ENCODE measurements at places on chromosomes 1 and 21. TPM values are rescaled to one million over a fixed set of nuclear protein-coding genes. Genes with fewer than 3 reads are reported as not detected.
A peak's percentile ranks its signal among the peaks of the same experiment; 100 is the strongest.

DNA sequence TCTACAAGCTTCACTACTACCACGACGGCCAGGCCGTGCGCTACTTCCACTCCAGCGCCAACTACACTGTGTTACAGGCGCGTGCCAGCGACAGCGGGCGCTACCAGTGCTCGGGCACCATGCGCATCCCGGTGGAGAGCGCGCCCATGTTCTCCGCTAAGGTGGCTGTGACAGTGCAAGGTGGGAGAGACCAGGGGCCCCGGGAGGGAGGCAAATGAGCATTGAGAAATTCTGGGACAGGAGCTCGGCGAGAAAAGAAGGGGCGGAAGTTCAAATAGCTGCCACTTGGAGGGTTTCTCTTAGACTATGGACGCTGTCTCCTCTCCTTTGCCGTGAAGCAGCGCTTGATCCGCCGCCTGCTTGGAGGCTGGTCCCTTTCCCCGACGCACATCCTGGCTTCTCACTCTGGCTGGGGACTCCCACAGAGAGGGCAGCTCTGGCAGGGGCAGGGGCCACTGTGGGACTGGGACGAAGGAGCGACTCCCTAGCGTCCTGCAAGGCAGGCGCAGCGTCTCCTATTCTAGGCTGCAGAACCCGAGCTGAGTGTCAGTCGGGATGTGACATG is 4.6 kb downstream of the FCRLB start:
- DNase-seq = peak; percentile 45
- H3K27me3 ChIP-seq = peaks cover 23% of the 10 kb centered on the region
- H3K36me3 ChIP-seq = no peaks in the 10 kb centered on the region
- H3K27ac ChIP-seq = no peak overlapping the region

YIPF1 gene
- 16.0 TPM for total RNA-seq

DNA sequence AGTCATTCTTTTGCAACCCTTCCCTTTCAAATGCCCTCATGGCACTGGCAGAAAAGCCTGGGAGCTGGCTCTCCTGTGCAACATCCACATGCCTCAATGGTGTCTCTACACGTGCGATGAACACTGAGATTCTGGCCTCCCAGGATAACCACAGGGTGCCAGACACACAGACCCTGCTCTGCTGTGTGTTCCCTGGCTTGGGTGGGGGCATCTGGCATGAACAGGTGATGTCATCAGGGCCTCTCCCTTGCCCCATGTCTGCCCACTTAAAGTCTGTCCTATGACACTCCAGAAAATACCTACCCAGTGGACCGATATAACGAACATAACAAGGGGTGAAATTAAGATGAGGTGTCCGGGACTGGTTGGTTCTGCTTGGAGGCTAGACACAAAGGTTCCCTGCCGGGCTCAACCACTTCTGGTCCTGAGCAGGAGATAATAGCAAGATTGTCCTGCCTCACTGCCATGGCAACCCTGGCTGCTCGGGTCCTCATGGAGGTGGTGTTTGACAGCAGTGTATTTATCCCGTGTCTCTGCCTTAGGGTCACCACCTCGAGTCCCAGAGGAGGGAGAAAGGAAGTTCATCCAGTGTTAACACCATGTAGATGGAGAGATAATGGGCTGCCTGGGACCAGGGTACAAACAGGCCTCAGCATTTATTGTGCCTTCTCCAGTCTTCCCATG is 19.3 kb downstream of the INSRR start:
- H3K4me1 ChIP-seq = peaks cover 22% of the 10 kb centered on the region
- no peak overlapping the region for H3K27ac ChIP-seq
- DNase-seq = no peak
- H3K4me3 ChIP-seq = no peak overlapping the region
- H3K27me3 ChIP-seq = peaks cover 8% of the 10 kb centered on the region
- H3K36me3 ChIP-seq = no peaks in the 10 kb centered on the region

GRCh38 chr1:25113086-25113485 is 119.2 kb downstream of the SYF2 start:
- no peaks in the 10 kb centered on the region for H3K36me3 ChIP-seq
- no peak for DNase-seq
- H3K4me1 ChIP-seq = no peaks in the 10 kb centered on the region
- H3K4me3 ChIP-seq = no peak overlapping the region
- no peak overlapping the region for H3K27ac ChIP-seq

GRCh38 chr1:76799700-76800099 is 67.6 kb upstream of the ST6GALNAC5 start:
- no peaks in the 10 kb centered on the region for H3K36me3 ChIP-seq
- no peak overlapping the region for H3K27ac ChIP-seq
- H3K27me3 ChIP-seq = no peaks in the 10 kb centered on the region

DNA sequence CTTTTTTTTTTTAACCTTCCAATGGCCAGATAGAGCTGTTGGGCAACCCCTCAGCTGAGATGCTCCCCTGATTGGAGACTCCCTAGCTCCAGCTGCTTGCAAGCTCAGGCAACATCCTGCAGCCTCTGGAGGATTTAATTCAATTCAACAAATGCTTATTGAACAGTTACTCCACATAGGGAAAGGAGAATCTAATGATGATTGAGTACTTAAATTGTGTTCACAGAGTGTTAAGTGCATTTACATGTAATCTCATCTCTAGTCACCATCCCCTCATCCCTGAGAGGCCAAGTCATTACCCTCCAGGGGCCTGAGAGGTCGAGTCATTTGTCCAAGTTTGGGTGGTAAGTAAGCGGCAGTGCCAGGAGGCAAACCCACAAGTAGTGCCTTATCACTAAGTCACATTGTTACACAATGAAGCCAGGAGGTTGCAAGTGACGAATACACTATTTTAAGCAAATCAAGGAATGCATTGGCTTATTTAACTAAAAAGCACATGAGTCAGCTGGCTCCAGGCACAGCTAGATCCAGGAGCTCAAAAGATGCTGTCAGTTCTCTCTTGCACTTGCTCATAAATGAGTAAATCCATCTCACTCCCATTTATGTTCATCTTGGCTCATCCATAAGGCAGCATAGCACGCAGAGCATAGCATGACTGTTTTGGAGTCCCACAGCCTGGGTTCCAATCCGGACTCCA is 64.3 kb downstream of the OPTC start:
- H3K27ac ChIP-seq = no peak overlapping the region
- no peak for DNase-seq
- H3K27me3 ChIP-seq = peaks cover 1% of the 10 kb centered on the region

- no peak for DNase-seq
- no peak overlapping the region for H3K4me3 ChIP-seq
- H3K4me1 ChIP-seq = peaks cover 2% of the 10 kb centered on the region
- H3K27ac ChIP-seq = no peak overlapping the region
- peaks cover 19% of the 10 kb centered on the region for H3K27me3 ChIP-seq
- no peaks in the 10 kb centered on the region for H3K36me3 ChIP-seq
These were observed 22.8 kb upstream of the CRNN start for GRCh38 chr1:152436593-152437496.

PAQR6 gene
- total RNA-seq = 3.7 TPM

TMOD4 gene
- total RNA-seq = 3.3 TPM

DNA sequence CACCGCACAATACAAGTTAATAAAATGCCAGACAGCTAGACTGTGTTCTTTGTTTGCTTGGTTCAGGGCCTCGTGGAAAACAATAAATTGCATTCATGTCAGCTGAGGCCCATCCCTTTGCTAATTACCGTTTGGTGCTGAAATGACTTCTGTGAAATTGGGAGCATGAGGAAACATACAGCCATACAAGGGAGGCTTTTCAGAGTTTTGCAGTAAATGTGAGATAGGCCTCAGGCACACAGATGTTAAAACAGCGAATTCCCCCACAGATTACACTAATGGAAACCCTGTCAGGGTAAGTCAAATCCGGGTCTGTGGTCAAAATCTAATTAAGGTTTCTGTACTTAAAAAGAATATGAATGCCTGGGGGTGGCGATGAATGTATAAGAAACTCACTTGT is 173.5 kb upstream of the LMO4 start:
- peaks cover 4% of the 10 kb centered on the region for H3K27me3 ChIP-seq
- H3K36me3 ChIP-seq = no peaks in the 10 kb centered on the region
- peaks cover 9% of the 10 kb centered on the region for H3K4me1 ChIP-seq
- no peak for DNase-seq
- no peak overlapping the region for H3K4me3 ChIP-seq

RNPC3 gene
- 51.1 TPM for total RNA-seq

DNA sequence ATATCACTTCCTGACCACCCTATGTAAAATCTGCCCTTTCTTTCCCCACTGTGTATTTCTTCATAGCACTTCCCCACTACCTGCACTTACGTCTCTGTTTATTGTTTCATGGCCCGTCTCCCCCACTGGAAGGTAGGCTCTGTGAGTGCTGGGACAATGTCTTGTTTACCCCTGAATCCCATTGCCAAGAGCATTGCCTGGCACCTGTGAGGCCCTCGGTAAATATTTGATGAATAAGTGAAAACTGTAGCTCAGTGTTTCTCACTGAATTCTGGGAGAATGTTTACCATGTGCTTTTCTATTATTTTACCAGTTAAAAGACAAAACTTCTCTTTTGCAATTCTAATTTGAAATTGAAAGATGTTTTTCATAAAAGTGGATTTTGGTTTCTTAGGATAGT is 11.8 kb downstream of the NFASC start:
- no peak for DNase-seq
- no peak overlapping the region for H3K4me3 ChIP-seq
- no peaks in the 10 kb centered on the region for H3K36me3 ChIP-seq
- peaks cover 2% of the 10 kb centered on the region for H3K27me3 ChIP-seq

TLCD4 gene
- not detected for total RNA-seq

GRCh38 chr1:185249563-185249962 is 67.5 kb downstream of the IVNS1ABP start:
- no peaks in the 10 kb centered on the region for H3K36me3 ChIP-seq
- H3K27me3 ChIP-seq = no peaks in the 10 kb centered on the region
- H3K4me3 ChIP-seq = no peak overlapping the region
- no peak overlapping the region for H3K27ac ChIP-seq

ROR1 gene
- total RNA-seq = not detected

DNA sequence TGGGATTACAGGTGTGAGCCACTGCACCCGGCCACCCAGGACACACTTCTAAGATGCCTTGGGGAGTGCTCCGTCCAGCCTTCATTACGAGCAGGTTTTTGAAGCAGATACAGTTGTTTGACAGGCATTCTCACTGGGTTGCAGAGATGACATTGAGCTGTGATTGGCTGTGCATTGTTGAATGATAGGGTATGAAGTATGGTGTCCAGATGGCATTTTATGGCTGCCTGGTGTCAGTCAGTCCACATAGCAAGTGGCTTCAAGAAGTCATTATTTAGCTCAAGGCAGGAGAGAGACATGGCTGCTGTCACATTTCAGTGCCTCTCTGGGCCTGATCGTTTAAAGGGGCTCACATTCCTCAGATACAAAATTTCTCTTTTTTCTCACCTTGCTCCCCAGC is 14.8 kb upstream of the PADI2 start:
- H3K36me3 ChIP-seq = no peaks in the 10 kb centered on the region
- H3K27ac ChIP-seq = no peak overlapping the region
- no peak overlapping the region for H3K4me3 ChIP-seq
- no peaks in the 10 kb centered on the region for H3K4me1 ChIP-seq
- no peak for DNase-seq

THAP3 gene
- 14.3 TPM for total RNA-seq

RNF186 gene
- not detected for total RNA-seq

DNA sequence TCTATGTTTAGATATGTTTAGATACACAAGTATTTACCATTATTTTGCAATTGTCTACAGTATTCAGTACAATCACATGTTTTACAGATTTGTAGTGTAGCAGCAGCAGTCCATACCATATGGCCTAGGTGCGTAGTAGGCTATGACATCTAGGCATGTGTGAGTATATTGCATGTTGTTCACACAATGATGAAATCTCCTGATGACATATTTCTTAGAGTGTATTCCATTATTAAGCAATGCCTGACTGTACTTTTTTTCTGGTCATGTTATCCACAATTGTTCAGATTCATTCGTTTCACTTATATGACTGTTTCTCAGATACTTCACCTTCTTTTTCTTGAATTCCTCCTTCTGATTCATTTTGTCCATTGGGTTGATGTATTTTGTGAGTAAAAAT is 9.9 kb upstream of the BACE2 start:
- H3K36me3 ChIP-seq = no peaks in the 10 kb centered on the region
- no peak for DNase-seq
- H3K27ac ChIP-seq = no peak overlapping the region
- H3K27me3 ChIP-seq = no peaks in the 10 kb centered on the region

DNA sequence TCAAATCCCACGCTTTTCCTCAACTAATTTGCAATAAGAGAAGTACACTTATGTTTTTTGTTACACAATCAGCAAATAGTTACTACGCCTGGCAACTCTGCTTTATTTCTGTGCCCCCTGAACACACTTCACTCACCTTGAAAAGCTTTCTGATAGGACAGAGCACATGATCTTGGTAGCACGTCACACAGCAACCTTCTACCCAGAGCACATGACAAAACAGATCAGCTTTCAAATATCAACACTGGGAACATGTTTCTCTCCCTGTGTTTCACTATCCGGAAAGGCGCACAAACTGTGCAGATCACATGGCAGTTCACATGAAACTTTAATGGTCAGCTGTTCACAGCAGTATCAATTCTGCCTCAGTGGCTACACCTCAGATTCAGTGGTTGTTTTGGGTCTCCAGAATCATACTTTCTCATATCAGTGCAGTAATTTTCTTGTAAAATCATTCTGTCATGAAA is 2.2 kb downstream of the SLC19A2 start:
- no peak overlapping the region for H3K27ac ChIP-seq
- H3K4me1 ChIP-seq = peaks cover 26% of the 10 kb centered on the region
- no peaks in the 10 kb centered on the region for H3K36me3 ChIP-seq
- DNase-seq = no peak

DNA sequence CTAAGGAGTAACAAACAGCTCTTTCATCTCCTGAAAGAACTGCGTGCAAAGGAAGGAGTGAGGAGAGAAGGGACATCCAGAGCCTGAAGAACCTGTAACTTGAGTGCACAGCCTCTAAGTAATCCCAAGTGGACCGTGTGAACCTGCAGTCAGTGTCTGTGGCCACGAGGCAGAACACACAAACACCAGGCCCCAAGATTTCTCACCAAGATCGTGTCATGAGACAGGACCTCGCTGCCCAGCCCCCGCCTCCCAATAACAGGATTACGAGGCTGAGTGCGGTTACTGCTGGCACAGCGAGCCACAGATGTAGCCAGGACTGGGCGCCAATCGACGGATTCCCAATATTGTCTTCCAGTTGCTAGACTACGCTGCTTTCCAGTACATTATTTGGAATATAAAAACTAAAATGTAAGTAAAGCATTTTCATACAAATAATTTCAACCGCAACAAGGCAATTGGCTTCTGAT is 101.3 kb upstream of the SLC25A33 start:
- H3K36me3 ChIP-seq = no peaks in the 10 kb centered on the region
- H3K4me1 ChIP-seq = no peaks in the 10 kb centered on the region
- no peaks in the 10 kb centered on the region for H3K27me3 ChIP-seq
- no peak overlapping the region for H3K4me3 ChIP-seq

GRCh38 chr21:18129526-18129925 is 115.1 kb upstream of the CHODL start:
- no peaks in the 10 kb centered on the region for H3K27me3 ChIP-seq
- no peaks in the 10 kb centered on the region for H3K36me3 ChIP-seq
- no peak overlapping the region for H3K4me3 ChIP-seq
- H3K4me1 ChIP-seq = no peaks in the 10 kb centered on the region
- H3K27ac ChIP-seq = no peak overlapping the region

- H3K36me3 ChIP-seq = peaks cover 80% of the 10 kb centered on the region
- no peak overlapping the region for H3K4me3 ChIP-seq
- no peaks in the 10 kb centered on the region for H3K27me3 ChIP-seq
- DNase-seq = no peak
- no peaks in the 10 kb centered on the region for H3K4me1 ChIP-seq
These were observed 9.4 kb downstream of the HYI start for GRCh38 chr1:43444151-43444828.

ARHGEF10L gene
- not detected for total RNA-seq

Measured in CD4-positive, CD25-positive, alpha-beta regulatory T cell (primary cell).